ENCODE measurements at places on chromosomes 5 and 9.

DNA sequence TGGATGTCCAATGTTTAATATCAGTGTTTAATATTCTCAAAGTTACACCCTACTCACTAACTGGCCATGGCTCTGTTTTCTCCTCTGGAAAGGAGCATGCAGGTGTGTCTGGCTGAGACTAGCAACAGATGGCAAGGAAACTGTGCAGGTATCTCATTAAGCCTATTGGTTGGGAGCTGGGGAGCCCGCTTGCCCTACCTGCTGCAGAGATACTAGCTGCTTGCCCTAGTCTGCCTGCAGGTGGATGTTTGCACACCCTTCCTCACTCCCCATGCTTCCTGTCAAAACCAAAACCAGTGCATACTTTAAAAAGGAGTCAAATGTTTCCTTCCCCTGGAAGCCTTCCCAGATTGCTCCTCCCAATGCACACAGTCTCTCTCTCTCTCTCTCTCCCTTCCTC is 228.3 kb upstream of the RASEF start:
- no peak for DNase-seq

DNA sequence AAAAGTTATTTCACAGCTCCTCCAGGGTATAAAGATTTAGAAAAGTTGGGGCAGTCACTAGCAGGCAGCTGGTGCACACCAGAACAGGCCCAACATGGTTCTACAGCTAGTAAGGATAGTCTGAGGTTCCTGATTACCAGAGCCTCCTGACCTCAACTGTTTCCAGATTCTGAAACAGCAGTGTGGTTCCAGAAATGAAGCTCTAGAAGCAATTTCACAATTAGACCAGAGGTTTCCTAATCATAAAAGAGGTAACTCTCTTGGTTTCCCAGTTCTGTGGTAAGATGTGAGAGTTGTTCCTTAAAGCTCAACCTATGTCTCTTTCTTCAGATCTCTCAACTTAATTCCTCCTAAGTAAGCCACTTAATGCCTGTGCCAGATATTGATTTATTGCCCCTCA is 11.9 kb downstream of the AGTPBP1 start:
- DNase-seq, result no peak

GRCh38 chr5:18008940-18009339 is 374.7 kb downstream of the TAF11L14 start:
- no peak for DNase-seq

DNA sequence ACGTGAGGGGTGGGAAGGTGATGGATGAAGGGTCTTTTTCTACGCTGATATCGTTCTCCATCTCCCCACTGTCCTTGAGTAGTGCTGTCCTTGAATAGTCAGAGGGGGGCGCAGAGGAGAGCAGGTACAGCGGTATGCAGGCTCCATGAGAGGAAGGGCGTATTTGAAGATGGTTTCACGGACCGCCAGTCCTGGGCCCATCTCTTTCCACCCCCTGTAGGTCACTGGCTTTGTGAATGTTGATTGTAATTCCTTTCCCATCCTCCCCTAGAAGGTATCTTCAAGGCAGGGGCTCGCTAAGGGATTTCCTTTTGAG is 40.8 kb upstream of the DAB2IP start:
- no peak for DNase-seq
